ENCODE measurements at places on chromosomes 6 and 20.

- DNase-seq, result no peak
Measured at GRCh38 chr6:16301511-16301910, 63.1 kb downstream of the GMPR start.

GRCh38 chr6:158372574-158372973, 60.3 kb downstream of the TULP4 start:
- no peak for DNase-seq

DNA sequence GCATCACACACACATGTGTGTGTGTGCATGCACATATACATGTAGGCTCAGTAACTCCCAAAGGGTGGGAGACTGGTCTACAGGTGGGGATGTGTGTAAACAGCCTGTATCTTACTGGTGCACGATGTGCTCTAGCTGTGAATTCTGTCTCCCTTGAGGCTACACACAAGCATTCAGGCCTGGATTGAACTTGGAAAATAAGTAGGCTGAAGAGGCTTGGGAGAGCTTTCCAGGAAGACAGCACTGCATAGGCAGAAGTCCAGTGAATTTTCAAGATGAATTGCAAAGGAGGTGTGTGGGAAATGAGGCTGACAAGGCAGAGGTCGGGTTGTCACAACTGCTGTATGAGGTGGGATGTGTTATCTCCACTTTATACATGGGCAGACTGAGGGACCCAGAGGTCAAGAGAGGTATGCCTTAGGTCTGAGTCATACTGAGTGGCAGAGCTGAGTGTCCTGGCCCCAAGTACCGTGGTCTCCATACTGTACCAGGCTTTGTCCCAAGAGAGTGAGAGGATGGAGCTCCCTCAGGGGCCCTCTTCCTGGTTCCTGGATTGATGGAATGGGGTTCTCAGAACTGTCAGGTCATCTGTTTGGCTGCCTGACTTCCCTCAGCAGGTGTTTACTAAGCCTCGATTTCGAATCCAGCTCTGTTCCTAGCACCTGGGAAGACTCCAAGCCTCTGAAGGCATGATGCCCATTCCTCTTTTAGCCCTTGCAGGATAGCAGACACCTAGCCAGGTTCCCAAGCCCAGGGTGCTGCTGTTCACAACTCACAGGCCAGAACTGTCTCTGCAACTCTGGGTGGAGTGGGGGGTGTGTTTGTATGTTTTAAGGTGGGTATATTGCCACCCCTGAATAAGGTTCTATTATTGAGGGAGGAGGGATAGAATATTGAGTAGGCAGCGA, 14.4 kb downstream of the SNPH start:
- DNase-seq, result no peak

GRCh38 chr6:135832166-135832565, 19.3 kb upstream of the PDE7B start:
- DNase-seq, result no peak

DNA sequence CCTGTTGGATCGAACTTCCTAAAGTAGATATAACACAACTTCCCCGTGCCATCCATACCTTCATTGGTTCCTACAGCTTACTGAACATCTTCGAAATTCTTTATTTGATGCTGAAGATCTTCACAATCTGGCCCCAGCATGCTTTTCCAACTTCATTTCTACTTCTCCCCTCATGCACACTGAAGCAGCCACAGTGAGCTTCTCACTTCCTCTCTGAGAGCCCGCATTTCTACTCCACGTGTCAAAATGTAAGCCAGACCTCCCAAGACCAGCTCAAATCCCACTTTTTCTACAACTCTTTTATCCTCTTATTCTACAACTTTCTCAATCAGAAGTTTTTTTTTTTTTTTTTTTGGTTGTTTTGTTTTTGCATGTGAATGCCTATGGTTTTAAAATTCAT, 254.7 kb downstream of the GMPR start:
- no peak for DNase-seq

GRCh38 chr6:35223396-35223795, 9.6 kb downstream of the SCUBE3 start:
- DNase-seq, result no peak

DNA sequence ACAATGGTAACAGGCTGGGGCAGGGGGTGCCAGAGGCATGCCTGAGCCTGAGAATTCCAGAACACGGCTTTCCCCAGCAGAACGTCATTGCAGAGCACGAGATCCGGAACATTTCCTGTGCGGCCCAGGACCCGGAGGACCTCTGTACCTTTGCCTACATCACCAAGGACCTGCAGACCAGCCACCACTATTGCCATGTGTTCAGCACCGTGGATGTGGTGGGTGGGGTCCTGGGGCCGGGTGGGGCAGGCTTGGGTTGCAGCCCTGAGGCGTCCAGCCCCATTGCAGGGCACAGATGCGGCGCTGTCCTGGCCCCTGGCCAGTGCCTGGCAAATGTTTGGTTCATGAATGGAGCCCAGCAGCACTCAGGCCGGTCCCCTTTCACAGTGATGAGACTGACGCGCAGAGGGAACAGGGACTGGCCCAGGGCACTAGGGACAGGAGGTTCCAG, 57.1 kb downstream of the TCP11 start:
- DNase-seq, result no peak

DNA sequence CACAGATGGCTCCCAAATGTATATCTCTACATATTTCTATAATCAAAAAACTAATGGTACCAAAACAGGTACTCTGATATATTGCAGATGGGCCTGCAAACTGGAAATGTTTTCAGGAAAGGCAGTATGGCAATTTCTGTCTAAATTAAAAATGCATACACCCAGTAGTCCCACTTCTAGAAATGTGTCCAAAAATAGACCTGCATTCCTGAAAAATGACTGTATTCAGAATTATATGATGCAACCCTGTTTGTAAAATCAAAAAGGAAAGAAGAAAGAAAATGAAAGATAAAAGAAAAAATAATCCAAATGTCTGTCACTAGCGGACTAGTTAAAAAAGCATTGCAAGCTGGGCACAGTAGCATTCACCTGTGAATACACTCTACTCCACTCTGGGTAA, 12.9 kb upstream of the MICB start:
- no peak for DNase-seq

- no peak for DNase-seq
Measured at GRCh38 chr6:4920914-4921410, 82.9 kb downstream of the RPP40 start.

GRCh38 chr6:18985061-18985460, 597.9 kb downstream of the RNF144B start:
- no peak for DNase-seq

- DNase-seq, result no peak
Measured at GRCh38 chr20:19944772-19945459, 72.2 kb upstream of the NAA20 start.

GRCh38 chr6:80477591-80477990, 371.1 kb downstream of the BCKDHB start:
- no peak for DNase-seq

DNA sequence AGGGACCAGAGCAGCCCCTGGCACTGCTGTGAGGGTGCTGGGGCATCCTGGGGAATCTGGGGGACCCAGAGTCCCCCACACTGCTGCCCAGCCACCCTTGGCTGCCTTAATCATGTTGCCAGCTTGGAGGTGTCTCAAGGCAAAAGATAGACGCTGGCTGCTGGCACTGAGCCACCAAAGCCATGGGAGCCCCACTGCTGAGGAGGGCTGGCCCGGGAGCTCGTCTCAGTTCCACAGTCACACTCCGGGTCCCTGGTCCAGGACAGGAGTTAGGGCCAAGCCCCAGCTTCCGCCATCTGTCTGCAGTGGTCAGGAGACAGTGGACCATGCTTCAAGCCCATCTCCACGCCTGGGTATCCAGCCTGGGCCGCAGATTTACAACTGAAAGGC, 41.0 kb upstream of the HMGA1 start:
- DNase-seq, result no peak

DNA sequence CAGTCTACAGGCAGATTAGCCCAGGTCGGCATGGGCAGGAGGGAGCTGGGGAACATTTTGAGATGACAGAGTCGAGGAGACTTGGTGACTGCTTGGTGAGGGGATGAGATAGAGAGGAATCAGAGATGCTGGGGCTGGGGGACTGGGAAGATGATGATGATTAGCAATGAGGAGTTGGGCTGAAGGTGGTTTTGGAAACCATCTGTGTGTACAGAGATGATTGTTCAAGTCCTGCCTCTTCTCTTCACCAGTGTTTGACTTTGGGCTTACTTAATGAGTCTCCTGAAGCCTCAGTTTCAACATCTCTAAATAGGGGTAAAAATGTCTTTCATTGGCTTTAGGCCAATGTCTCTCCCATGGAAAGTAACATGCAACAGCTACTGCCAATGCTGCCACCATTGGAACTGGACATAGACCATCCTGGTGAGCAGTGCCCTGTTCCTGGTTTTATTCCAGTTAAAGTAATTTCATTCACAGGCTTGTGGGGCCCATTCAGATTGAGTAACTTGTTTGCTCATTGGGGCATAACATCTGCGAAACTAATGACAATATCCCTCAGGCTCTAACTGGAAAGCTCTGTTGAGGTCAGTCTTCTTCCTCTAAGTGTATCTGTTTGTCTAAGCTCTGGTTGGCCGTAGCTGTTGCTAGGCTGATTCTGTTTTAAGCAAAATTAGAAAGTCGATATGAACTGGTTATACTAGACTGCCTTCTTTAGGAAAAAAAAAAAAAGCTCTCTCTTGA, 99.1 kb downstream of the ARMC2 start:
- no peak for DNase-seq

GRCh38 chr6:106612671-106613416, 16.5 kb downstream of the RTN4IP1 start:
- no peak for DNase-seq

GRCh38 chr6:30557683-30557981, 537 bp downstream of the PRR3 start:
- DNase-seq, result no peak

DNA sequence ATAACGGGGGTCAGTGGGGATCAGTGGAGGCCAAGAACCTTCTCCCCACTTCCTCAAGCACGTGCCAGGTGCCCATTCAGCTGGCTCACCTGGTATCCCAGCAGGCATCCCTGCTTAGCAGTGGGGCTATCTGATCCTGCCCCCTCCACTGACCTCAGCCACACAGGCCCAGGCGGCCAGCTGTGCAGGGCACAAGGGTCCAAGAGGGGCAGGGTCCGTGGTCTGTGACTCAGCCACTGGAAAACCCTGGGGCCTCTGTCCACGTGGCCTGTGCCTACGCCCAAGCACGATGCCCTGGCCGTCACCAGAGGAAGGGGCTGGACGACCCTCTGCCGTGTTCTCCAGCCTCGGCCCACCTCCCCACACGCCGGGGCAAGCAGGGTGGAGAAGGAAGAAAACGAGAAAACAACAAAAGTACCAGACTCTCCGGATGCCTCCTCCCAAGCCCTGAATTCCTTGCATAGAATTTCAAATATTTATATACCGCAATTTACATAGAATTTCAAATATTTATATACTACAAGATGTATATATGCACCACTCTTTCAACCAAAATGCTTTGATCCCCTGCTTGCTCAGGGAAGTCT, 12.1 kb downstream of the PXDC1 start:
- no peak for DNase-seq

GRCh38 chr6:106727480-106728149, 98.2 kb downstream of the QRSL1 start:
- no peak for DNase-seq

DNA sequence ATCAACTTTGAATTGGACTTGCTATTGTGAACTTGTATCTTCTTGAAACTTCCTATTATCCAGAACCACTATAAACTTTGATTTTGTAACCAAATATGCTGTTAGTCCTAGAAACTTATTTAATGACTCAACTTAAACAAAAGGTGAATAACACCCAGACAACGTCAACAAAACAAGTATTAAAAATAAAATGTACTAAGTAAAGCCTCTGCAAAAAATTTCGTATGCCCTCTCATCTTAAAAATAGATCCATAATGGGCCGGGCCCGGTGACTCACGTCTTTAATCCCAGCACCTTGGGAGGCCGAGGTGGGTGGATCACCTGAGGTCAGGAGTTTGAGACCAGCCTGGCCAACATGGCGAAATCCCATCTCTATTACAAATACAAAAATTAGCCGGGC, 401.7 kb downstream of the ESR1 start:
- no peak for DNase-seq

DNA sequence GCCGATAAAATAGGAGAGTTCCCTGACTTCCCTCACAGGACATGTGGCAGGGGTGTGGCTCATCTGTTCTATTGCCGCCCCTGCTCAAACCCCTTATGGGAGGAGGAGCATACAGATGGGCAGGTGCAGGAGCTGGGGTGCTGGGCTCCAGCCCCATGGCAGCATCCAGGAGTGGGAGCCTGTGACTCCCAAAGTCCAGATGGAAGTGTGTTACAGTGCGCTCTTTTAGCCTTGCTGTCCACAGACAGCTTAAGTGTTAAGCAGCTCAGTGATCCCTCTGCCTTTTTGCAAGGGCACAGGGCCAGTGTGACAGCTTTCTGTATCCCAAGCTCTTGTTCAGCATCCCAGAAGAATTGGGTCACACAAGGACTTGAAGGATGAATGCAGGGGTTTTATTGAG, 212.3 kb upstream of the MYLIP start:
- DNase-seq, result no peak

DNA sequence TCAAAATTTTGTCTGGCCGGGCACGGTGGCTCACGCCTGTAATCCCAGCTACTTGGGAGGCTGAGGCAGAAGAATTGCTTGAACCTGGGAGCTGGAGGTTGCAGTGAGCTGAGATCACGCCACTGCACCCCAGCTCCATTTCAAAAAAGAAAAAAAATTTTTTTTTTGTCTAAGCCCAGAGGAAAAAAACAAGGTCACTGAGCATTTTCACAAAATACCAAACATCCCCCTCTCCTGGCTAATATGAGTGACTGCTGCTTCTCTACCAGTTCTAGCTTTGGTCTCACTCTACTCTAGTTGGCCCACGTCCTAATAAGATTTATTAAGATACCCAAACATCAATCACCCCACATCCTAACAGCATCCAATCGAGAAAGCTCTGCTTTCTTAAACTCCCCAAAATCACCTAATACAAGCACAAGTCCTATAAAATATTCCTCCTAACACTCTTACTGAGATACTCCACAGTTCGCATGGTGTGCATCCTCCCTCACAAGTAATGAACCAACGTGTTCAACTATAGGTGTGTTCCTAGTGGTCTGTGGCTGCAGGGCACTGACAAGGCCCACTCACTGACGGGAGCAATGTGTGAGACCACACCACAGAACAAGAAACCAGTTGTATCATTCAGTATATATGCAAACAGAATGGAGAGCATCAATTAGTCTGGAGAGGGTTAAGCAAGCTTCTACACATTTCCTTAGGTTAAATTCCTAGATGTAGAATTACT, 64.2 kb downstream of the FKBP5 start:
- DNase-seq, result no peak

- no peak for DNase-seq
Measured at GRCh38 chr6:169367507-169367906, 113.9 kb upstream of the THBS2 start.

- DNase-seq, result no peak
Measured at GRCh38 chr6:142518126-142518525, 216.3 kb downstream of the ADGRG6 start.
